ENCODE measurements at places on chromosomes 6 and 20.

DNA sequence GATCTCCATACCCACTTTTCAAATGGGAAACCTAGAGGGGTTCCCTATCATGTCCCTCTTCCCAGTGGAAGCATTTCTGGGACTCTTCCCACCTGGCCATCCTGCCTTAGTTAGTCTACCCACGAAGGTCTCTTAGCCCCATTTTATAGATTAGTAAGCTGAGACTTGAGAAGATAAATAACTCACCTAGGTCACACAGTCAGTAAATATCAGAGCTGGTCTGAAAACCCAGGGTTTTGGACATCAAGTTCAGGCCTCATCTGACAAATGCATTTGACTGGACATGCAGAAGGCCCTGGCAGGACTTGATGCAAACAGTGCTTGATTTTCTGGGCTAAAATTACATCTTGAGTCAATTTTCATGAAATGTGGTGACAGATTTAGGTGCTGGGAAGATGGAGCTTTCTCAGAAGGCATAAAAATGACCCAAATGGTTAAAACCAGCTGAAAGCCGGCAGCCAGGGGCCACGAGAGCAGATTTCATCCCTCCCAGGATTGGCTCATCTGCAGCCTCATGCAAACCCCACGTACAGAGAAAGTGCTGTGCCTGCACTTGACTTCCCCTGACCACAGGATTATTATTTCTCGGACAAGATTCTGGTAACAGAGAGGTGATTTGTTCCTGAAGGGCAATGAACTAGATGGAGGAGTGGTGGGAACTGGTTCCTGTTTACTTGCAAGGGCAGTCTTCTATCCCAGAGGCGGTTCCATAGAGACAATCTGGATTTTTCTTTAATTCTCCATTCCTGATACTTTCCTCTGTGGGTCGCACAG, 23.1 kb downstream of the CPNE5 start:
- DNase-seq: no peak

GRCh38 chr20:24033565-24033964, 45.0 kb upstream of the GGTLC1 start:
- no peak for DNase-seq

- no peak for DNase-seq
Measured at GRCh38 chr6:53258774-53259155, 90.0 kb downstream of the ELOVL5 start.

DNA sequence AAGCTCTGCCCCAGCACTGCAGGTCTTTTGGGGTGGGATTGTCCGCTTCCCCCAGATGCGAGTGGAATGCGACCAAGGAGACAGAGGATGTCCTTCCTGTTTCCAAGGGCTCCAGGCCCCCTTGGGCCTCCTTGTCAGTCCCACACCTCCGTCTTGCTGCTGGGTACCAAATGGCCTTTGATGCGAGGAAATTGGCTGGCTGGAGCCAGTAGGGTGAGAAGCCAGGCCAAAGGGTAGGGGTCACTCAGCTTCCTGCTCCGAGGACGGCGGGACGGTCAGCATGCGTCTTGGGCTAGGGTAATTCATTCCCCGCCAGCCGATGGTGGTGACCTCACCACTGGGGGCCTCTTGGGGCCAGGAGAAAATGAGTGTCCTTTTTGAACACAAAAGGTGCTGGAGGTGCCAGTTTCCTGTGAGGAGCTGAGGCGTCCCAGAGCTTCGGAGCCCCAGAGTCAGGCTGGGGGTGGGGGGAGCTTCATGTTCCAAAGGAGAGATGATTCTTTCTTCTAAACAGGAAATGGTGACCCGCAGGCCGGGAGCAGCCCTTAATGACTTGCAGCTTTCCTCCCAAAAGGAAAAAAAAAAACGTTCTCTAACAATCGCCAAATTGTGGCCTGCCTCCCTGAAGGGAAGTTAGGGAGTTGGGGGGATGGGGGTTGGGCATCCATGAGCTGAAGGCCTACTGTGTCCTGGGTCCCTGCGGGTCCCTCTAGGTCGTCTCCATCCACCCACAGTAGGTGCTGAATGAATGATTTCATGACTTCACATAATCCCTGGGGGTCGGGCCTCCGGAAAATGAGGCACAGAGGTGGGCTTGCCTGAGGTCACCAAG, 6.7 kb downstream of the SNAI1 start:
- no peak for DNase-seq

GRCh38 chr20:3123542-3123941, 36.1 kb downstream of the FASTKD5 start:
- no peak for DNase-seq

DNA sequence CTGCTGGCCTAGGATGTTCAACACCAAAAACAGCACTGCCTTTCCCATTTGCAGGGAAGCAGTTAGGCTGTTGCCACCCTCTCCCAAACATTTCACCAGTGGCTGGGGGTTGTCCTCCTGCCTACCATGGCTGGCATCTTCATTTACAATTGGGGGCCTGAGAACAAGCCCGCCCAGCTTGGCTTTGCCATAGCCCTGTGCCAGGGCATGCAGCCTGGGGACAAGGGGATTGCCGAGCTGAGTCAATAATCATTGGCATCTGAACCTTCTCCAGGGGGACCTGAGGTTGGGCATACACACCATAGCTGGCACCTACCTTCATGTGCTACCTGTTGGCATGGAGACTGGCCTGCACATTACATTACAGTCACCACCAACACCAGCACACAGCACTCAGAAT, 345.1 kb downstream of the KHDRBS2 start:
- DNase-seq: no peak
